ENCODE measurements at places on chromosomes 1 and 21.

GRCh38 chr1:212721388-212722247, 22.0 kb upstream of the BATF3 start:
- peak; percentile 39 for DNase-seq

DNA sequence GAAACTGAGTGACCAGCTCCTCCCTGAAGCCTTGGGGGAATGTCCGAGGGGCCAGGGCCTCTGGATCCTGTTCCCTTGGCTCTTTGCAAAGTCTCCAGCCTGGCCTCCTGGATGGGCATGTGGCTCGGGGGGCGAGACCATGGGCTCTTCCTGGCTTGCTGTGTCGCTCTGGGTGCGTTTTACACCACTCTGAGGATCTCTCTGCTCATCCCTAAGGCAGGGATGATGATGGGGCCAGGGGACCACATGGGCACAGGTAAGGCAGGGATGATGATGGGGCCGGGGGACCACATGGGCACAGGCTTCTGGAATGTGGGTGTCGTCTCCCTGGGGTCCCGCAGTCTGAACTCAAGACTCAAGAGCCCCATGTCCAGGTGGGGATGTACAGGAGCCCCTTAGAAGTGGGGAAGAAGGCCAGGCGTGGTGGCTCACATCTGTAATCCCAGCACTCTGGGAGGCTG, 17.7 kb downstream of the TP73 start:
- no peak for DNase-seq

DNA sequence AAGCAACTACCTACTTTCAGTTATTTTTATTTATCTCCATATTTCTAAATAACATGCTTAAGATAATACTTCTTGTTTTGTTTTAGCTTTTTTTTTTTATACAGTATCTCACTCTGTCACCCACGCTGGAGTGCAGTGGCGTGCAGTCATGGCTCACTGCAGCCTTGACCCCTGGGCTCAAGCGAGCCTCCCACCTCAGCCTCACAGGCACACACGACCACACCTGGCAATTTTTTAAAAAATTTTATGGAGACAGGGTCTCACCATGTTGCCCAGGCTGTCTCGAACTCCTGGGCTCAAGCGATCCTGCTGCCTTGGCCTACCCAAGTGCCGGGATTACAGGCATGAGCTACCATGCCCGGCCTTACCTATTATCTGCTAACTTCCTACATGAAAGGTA, 20.6 kb downstream of the TUT4 start:
- no peak for DNase-seq

DNA sequence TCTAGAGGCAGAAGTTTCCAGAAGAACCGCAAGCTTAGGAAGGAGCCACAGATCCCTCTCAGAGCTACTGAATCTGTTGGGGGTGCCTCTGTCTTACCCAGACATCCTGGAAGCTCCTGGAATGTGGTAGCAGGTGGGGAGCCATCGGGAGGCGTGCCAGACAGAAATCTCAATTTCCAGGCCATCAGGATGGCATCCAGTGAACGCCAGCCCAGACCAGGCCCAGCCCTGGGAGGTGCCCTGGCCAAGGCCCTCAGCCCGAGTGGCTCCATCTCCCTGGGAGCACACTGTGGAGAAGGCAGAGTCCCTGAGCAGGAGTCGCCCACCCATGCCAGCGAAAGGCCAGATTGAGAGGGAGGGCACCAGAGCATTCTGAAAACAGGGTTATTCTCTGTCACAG, 2.5 kb downstream of the ABCA4 start:
- no peak for DNase-seq

GRCh38 chr1:224168859-224169380, 14.1 kb upstream of the DEGS1 start:
- DNase-seq: peak; percentile 59

All from activated T-helper 1 cell treated with anti-CD3 and anti-CD28 coated beads, Interleukin-12 subunit alpha, Interleukin-12 subunit beta, Interleukin-2, Interleukin-4 antibody, amounts not matched to agents 30 ng/mL and 10 ng/mL and 1 ng/mL, durations not matched to agents 14 hours and 24 hours and 36 hours (primary cell).